ENCODE measurements at places on chromosomes 2 and 18.

DNA sequence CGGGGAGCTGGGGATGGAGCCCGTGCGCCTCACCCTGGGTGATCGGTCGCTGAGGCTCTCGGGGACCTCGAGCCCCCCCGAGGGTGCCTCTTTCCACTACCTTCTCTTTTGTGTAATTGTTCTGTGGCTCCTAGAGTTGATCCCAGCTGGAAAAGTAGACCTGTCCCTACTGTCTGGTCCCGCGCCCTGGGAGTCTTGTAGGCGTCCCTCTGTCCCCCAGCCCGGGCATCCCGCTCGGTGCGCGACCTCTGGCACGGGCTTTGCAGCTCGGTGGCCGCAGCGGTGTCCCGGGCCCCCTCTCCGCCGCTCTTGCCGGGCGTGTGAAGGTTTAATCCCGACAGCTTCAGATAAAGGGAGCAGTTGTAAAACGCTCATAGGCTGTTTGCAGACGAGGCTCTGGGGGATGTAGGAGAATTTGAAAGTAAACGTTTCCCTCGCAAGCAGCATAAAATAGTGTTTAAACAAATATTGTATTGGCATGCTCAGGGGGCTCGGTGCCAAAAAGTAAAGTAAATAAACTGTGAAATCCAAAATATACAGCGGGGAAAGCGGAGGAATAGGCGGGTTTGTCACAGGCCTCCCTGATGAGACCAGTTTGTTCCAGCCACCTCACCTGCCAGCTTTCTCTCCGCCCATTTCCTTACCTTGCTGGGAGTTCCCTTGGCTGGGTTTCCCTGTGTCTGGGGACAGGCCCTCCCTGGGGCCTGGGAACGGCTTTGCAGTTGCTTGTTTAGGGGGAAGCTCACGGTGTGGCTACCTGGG, 1.9 kb downstream of the GLI2 start:
- DNase-seq = peak; percentile 73

GRCh38 chr2:25692143-25692542, 18.8 kb upstream of the DTNB start:
- no peak for DNase-seq

DNA sequence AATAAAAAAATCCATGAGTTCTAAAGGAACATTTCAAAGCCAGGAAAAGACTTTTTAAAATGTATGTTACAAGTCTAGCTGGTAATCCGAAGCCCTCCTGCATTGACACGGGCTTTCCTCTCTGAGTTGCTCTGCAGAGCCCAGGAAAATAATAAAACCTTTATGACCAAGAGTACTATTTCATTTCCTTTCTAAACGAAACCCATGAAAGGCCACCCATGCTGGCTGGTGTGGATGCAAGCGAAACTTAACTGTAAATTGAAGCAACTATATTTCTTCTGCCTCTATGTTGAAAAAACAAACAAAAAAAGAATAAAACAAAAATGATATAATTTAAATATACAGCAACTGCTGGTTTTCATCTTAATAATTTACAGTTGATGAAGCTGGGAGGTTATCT, 41.3 kb upstream of the ZNF532 start:
- no peak for DNase-seq

- DNase-seq = no peak
These were observed 1641.3 kb upstream of the SLC39A10 start for GRCh38 chr2:194015751-194016150.

- DNase-seq = no peak
These were observed 352.4 kb downstream of the LRP1B start for GRCh38 chr2:141778315-141778835.

- no peak for DNase-seq
These were observed 17.5 kb downstream of the ACAA2 start for GRCh38 chr18:49795612-49796552.

GRCh38 chr18:36368889-36369288, 71.4 kb downstream of the FHOD3 start:
- no peak for DNase-seq

DNA sequence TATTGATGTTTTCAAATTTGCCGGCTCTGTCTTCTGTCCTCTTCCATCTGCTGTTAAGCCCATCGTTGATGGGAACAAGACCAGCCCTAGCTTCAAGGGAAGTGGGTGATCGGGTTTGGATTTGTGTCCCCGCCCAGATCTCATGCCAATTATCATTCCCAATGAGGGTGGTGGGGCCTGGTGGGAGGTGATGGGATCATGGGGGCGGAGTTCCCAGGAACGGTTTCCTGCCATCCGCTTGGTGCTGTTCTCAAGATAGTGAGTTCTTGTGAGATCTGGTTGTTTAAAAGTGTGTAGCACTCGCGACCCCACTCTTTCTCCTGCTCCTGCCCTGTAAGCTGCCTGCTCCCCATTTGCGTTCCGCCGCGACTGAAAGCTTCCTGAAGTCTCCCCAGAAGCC, 9.5 kb downstream of the ASB18 start:
- no peak for DNase-seq

DNA sequence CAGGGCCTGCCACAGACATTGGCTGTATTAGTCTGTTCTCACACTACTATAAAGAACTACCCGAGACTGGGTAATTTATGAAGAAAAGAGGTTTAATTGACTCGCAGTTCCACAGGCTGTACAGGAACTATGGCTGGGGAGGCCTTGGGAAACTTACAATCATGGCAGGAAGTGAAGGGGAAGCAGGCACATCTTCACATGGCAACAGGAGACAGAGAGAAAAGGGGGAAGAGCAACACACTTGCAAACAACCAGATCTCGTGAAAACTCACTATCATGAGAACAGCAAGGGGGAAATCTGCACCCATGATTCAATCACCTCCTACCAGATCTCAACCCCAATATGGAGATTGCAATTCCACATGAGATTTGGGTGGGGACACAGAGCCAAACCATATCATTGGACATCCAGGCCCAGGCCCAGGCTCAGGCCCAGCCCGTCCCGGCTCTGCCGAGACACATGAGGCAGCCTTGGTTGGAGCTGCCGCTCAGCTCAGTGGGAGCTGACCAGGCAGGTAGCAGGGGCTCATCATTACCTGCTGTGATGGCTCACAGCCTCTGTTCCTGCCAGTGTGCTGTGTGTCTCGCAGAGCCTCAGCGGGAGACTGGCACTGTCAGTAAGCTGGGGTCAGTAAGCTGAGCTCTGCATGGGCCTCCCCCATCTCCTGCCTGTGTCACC, 8.6 kb upstream of the RALB start:
- no peak for DNase-seq

DNA sequence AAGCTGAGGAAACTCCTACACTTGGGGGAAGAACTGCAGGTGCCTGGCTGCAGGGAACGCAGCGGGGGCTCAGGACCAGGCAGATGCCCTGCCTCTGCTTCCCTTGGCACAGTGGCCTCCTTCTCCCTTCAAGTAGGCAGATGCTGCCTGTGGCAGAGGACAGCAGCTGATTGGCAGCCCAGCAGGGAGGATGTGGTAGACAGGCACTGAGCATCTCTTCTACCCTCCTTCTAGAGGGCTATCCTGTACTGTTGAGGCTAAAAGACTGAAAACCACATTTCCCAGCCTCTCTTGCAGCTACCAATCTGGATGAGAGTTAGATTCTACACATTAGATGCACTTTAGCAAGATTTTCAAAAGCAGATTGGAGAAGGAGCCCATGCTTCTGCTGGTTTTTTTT, 105.7 kb downstream of the MSH2 start:
- DNase-seq = no peak

DNA sequence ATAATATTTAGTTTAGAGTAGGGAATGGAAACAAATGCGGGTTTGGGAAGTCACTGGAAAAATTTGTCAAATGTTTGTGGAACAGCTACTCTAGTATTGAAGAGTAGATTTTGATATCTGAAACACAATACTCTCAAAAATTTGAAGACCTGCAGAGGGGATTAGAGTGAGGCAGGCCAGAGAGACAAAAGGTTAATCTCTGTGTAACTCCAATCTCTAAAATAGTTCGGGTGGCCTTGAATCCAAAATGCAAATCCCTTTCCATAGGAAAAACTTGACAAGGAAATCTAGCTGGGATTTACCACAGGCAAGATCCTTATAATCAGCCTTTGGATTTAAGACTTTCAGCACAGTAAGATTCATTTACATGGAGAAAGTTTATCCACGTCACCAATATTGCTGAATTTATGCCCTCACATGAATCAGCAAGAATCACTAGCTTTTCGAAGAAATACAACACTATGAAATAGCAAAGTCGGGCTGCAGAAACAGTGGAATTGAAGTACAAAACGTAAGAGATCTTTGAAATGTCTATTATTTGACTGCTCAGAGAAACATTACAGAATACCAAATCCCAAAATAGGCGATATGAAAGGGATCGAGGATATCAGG, 423.7 kb upstream of the ZNF804A start:
- DNase-seq = no peak

GRCh38 chr2:170492010-170492409, 223.1 kb upstream of the SP5 start:
- DNase-seq = no peak

DNA sequence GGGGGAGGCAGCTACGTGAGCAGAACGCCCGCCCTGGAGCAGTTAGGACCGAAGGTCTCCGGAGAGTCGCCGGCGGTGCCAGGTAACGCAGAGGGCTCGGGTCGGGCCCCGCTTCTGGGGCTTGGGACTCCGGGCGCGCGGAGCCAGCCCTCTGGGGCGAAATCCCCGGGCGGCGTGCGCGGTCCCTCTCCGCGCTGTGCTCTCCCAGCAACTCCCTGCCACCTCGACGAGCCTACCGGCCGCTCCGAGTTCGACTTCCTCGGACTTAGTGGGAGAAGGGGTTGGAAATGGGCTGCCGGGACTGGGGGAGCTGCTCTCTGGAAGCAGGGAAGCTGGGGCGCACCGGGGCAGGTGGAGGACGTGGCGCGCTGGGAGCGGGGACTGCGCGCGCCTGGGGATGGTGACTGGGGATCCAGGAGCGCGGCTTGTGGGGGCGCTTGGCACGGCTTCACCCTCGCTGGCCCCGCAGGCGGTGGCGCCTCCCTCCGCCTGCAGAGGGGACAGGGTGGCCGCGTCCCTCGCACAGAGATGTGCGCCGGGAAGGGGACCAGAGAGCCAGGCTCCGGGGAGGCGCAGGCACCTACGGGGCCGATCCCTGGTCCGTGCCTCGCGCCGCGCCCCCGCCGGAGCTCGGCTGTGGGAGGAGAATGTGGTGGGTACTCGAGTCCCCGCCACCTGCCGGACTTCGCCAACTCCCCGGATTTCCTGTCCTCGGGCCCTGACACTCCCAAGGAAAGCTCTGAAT, 688 bp downstream of the CDH20 start:
- peak; percentile 39 for DNase-seq

DNA sequence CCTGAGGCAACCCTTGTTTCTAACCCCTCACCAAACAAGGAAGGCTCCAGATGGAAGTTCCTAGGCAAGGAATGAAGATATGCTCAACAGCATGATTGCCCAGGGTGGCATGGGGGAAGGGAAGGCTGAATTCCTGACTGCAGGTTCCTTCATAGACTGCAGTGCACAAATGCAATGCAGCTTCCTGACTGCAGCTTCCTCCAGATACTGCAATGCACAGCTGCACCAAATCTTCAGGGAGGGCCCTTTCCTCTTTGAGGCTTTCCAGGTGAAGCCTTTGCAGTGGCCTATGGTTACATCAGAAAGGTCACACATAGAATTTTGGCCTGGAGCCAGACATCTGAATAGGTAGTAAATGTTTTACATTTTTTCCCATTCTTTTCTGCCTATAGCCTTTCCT, 58.8 kb upstream of the DYNAP start:
- DNase-seq = no peak

GRCh38 chr2:96758987-96759386, 1.7 kb upstream of the CNNM4 start:
- DNase-seq = no peak

DNA sequence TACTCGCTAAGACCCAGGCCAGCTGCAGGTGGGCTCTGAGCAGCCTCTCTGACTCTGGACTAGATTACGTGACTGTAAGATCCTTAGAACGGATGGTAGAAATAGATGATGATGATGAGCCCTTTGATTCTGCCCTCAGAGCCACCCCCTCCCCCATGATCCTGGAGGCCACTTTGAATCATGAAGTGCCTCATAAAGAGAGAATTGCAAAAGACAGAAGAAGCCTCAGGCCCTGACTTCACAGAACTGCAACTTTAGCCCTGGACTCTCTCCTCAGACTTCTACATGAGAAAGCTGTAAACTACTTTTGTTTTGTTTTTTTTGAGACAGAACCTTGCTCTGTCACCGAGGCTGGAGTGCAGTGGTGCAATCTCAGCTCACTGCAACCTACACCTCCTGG, 15.4 kb upstream of the TET3 start:
- DNase-seq = no peak

- no peak for DNase-seq
These were observed 22.7 kb downstream of the MGAT5 start for GRCh38 chr2:134276381-134277172.

- peak; percentile 73 for DNase-seq
These were observed 84.6 kb downstream of the DNMT3A start for GRCh38 chr2:25257032-25257552.

DNA sequence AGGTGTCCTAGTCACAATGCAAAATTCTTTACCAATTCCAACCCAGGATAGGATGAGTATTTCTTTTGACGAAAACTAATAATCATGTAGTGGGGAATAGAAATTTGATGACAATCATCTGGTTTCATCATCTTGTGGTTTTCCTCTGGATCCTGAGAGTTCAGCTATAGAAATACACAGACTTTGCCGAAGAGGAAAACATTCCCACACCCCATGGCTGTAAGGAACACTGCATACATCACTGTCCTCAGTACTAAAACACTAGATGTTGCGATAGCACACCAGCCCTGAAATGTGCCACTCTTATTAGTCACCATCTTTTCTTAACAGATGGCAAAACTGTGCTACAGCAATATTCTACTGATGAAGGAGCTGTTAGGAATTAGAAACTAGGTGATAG, 29.4 kb downstream of the CERKL start:
- DNase-seq = no peak

GRCh38 chr2:1414121-1414520, 858 bp downstream of the TPO start:
- no peak for DNase-seq

- DNase-seq = no peak
These were observed 55.9 kb downstream of the RELCH start for GRCh38 chr18:62242955-62243354.

DNA sequence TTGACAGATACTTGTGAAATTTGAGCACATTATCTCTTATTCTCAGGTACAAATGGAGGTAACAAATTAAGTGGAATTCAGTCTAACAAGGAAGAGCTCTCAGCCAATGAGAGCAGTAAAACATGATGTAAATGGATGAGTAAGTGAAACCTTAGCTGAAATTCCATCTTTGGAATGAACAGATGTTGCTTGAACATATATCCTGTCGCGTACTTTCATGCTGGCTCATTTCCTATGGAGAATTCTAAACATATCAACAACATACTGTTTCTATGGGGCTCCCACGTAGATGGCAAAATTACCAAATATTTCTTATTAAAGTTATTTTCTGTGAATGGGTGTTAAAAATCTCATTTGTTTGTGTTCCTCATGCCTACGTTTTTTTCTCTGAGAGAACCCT, 256.3 kb upstream of the LINC00305 start:
- no peak for DNase-seq

Measured in left hindlimb (tissue), 1 donor.